ENCODE measurements at places on chromosomes 5 and 9. TPM values are rescaled to one million over a fixed set of nuclear protein-coding genes. Genes with fewer than 3 reads are reported as not detected.

- DNase-seq: no peak
These were observed 587.7 kb upstream of the GRAMD2B start for GRCh38 chr5:125835293-125836172.

GRCh38 chr9:35756275-35757225, 2.5 kb upstream of the MSMP start:
- peak; percentile 66 for DNase-seq

- peak; percentile 75 for DNase-seq
These were observed 13.6 kb upstream of the ALDOB start for GRCh38 chr9:101449071-101449721.

DNA sequence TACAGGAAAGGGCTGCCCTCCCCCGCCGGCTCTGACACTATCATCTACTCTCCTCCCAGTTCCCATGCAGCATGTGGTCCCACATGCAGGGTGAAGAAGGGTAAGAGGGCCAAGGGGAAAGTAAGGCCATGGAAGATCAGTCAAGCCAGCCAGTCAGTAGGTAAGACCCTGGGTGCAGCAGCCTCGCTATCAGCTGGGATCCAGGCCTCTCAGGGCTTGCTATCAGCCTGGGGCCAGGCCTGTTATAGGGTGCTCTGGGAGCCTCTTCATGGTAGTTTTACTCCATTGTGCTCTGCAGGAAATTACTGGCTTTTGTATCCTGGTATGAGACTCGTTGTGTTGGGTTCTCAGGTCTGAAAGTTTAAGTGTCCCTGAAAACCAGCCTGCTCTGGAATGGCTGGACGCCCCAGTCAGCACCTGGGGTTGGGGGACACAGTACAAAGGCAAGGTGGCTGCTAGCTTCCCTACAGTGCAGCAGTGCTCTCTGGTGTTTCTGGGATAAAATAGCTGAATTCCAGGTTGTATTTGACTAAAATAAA, 21.4 kb downstream of the SLC22A4 start:
- no peak for DNase-seq

The OR1J4 gene
- not detected for total RNA-seq

The SH2D3C gene
- total RNA-seq: 15.4 TPM

The ARHGEF39 gene
- 0.80 TPM for total RNA-seq
